ENCODE measurements at places on chromosomes 11 and 22.

- no peak for DNase-seq
Measured at GRCh38 chr22:19876941-19877625, 22.4 kb upstream of the GNB1L start.

DNA sequence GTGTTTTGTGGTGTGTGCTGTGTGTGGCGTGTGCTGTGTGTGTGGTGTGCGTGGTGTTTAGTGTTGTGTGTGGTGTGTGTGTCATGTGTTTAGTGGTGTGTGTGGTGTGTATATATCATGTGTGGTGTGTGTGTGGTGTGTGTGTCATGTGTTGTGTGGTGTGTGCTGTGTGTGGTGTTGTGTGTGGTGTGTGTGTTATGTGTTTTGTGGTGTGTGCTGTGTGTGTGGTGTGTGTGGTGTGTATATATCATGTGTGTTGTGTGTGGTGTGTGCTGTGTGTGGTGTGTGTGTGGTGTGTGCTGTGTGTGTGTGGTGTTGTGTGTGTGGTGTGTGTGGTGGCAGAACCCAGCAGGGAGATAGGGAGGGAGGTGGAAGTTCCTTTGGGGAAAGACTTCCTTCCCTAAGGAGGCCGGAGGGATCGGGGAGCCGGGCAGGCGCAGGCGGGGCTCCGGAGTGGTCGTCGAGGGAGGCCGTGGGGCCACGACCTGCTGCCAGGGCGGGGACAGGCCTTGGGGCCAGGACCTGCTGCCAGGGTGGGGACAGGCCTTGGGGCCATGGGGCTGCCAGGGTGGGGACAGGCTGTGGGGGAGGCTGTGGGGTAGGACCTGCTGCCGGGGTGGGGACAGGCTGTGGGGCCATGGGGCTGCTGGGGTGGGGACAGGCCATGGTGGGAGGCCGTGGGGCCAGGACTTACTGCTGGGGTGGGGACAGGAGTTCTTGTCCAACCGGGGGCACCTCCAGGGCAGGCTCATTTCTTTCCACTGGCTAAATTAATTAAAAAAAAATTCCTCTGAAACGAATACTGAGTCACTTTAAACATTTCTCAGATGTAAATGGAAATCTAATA lies 15.2 kb downstream of the PIM3 start:
- DNase-seq = no peak

DNA sequence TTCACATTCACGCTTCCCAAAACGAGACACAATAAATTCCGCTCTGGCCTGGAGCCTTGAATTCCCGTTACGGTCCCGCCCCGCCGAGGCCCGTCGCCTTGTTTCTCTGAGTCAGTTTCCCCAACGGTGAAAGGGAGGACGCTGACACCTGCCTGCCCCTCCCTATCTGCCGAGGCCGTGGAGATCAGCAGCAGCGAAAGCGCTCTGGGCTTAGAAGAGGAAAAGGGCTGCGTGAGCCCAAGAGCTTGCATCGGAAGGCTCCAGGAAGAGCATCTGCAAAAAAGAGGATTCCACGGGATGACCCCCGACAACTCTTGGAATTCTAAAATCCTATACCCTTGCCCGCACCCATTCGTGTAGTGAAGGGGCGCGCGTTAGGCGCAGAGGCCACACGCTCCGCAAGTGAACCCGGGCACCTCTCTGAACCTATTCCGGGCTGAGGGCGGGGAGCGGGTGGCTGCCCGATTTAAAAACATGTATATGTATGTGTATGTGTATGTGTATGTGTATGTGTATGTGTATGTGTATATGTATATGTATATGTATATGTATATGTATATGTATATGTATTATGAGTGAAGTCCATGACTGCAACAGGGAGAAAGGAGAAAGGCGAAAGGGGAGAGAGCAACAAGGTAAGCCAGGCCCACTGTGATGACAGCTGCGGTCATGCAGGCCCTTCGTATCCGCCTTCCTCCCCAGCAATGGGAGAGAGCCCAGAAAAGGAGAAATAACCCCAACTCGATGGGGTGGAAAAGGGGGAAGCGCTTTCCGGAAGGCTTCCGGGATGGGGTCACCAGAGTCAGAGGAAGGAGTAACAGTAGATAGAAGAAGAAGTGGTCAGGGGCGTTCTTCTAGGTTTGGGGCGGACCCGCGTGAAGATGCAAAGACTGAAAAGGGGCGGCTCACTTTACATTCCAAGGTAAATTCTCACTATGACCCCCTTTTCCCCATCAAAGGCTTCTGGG lies 948 bp upstream of the MRTFA start:
- peak; percentile 37 for DNase-seq

DNA sequence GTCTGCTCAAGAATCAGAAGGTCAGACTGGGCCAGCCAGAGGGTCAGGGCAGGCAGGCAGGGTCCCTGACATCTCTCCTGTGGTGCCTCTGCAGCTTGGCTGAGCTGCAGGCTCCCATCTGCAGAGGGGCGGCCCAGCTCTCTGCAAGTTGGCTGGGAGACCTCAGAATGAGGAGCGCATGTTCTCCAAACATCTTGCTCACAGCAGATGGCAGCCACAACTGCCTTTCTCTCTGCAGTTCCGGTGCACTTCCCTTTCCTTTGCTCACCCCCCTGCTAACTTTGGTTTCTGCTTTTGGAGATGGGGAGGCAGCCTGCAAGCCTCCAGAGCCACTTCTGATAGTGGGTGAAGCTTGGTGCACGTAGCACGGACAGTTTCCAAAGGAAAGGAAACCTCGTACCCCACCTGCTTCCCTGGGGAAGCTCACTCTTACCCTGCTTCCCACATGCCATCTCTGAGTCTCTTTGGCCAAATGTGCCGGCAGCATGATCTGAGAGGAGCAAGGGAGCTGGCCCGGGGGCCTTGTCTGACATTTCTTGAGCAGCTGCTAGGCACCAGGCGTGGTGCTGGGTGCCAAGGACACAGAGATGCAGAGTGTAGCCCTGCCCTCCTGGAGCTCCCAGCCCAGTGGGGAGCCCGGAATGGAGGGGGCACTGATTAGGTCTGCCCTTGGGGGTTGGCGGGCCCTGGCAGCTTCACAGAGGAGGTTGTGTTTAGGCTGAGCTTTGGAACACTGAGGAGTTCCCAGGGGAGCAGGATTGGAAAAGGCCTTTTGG lies 18.2 kb downstream of the DAGLA start:
- no peak for DNase-seq

GRCh38 chr22:48018346-48018745 lies 1255.9 kb downstream of the TBC1D22A start:
- DNase-seq = no peak

GRCh38 chr22:27008454-27008853 lies 351.1 kb downstream of the MIAT start:
- no peak for DNase-seq

GRCh38 chr11:119077839-119078238 lies 6.8 kb upstream of the HMBS start:
- DNase-seq = no peak

GRCh38 chr22:28424427-28425080 lies 255.1 kb downstream of the TTC28 start:
- no peak for DNase-seq

DNA sequence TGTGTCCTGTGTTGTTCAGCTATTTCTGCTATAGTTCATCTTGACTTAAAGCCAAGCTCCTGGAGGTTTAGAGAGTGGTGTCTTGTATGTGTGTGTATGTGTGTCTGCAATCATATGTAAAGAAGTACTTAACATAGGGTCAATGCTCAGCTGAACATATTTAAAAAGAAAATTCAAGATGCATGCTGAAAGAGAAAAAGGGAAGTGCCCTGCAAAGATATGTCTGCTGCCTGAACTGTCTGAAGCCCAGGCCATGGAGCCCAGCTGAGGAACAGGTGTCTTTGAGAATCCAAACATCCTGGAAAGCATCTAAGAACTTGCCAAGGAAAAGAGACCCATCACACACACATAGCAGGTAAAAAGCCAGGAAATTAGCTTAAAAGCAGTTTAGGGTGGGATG lies 6.6 kb downstream of the TCN1 start:
- no peak for DNase-seq

- DNase-seq = peak; percentile 50
Measured at GRCh38 chr11:11036848-11037732, 179.2 kb upstream of the ZBED5 start.

DNA sequence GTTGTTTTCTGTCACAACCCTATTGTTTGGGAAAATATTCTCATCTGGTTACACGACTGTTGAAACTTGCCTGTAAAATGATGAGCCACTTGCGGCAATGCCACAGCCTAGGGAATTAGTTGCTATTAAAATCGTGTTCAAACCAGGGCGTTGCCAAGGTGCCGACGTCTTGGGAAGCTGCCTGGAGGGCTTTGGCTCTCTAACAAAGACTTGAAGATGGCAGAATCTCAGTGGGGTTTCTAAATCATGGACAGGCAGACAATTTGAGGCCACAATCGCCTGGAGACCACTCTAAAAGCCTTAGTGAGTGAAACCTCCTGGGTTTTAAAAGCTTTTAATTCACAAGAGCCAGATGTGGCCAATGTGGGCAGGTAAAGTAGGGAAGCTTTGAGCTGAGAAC lies 117.2 kb upstream of the BMAL1 start:
- DNase-seq = no peak

- DNase-seq = no peak
Measured at GRCh38 chr22:18056161-18056666, 21.6 kb upstream of the PEX26 start.

GRCh38 chr11:131889760-131890581 lies 519.6 kb downstream of the NTM start:
- DNase-seq = no peak

DNA sequence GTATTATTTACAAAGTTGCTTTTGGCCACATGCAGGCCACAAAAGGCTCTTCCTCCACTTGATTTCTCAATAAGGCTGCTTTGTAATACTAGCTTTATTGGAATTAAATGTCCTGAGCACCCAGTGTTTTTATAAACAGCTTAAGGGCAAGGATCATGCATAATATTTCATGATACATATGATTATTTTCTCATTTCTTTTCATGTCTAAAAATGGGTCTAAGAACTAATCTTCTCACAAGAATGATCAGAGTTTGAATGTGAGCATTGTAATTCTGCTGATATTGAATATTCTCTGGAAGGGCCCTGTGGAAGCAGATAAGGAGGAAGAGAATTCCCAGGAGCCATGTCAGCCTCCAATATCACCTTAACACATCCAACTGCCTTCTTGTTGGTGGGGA lies at the start of gene OR52K2:
TSS of gene OR52K2 (plus strand) at position 301 of the 400 bp plus-strand sequence. CDS start at position 346, 45 bp downstream.
- DNase-seq = no peak
